Central memory CD4-positive, alpha-beta T cell (primary cell): ENCODE measurements at places on chromosomes 7 and 10.

GRCh38 chr10:59181668-59182067, 5.2 kb downstream of the PHYHIPL start:
- DNase-seq: no peak

GRCh38 chr7:140914083-140914482, 10.6 kb downstream of the BRAF start:
- no peak for DNase-seq

GRCh38 chr10:2681891-2682290, 385.5 kb upstream of the PFKP start:
- no peak for DNase-seq

DNA sequence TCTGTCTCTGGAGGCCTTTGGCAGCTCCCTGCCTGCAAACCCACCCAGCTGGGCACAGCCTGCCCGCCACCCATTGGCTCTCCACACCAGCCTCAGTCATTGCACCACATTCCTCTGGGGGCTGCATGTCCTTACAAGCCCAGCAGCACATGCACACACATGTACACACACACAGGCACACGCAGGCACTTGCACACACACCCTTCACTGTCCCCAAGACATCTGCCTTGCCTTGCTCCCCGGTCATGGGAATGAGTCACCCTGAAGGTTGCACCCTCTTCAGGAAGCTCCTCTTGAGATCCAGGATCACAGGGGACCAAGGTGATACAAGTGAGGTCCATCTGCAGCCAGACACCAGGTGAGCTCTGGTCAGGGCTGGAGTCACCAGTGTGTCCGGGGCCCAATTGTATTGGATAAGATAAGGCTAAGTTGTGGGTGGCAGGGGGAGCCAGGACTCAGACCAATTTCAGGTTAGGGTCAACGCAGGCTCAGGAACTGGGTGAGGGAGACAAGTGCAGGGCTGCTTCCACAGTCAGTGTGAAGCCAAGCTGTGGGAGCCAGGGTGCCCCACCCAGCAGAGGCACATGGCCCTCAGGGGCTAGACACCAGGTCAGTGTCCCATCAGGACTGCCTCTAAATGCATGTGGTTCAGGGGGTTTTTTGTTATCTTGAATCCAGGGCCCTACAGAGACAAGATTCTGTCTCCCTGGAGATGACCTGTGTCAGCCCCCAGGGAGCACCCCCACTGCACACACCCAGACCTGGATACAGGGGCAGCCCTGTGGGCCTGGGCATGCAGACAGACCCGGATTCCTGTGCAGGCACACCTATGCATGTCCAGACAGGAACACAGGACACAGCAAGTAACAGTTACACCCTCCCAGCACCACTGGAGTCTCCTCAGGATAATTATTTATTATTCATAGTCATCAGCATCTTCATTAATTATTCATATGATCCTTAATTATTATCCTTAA, 33.8 kb downstream of the KCNH2 start:
- DNase-seq: no peak
